ENCODE measurements at places on chromosomes 5 and 9.
A peak's percentile ranks its signal among the peaks of the same experiment; 100 is the strongest.

DNA sequence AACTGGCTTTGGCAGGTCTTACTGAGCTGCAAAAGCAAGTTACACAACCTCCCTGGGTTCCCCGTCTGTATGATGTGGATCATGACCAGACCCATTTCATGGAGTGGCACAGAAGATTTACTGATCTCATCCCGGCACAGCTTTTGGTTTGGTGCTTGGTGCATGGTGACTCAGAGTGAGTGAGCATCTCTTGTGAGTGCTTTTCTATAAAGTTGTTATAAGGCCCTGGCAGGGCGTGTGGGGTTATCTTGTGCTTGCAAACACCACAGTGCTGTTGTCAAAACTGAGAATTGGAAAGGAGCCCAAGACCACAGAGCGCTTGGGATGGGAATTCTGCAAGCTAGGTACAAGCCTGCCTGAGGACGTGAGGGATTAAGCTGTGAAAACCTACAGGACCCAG lies 425.2 kb downstream of the GADD45G start:
- DNase-seq, result no peak

GRCh38 chr5:50666261-50667022 lies at the start of gene PARP8:
TSS of gene PARP8 (plus strand) at chr5:50666637. CDS start at chr5:50667096, 459 bp downstream.
- peak; percentile 56 for DNase-seq

DNA sequence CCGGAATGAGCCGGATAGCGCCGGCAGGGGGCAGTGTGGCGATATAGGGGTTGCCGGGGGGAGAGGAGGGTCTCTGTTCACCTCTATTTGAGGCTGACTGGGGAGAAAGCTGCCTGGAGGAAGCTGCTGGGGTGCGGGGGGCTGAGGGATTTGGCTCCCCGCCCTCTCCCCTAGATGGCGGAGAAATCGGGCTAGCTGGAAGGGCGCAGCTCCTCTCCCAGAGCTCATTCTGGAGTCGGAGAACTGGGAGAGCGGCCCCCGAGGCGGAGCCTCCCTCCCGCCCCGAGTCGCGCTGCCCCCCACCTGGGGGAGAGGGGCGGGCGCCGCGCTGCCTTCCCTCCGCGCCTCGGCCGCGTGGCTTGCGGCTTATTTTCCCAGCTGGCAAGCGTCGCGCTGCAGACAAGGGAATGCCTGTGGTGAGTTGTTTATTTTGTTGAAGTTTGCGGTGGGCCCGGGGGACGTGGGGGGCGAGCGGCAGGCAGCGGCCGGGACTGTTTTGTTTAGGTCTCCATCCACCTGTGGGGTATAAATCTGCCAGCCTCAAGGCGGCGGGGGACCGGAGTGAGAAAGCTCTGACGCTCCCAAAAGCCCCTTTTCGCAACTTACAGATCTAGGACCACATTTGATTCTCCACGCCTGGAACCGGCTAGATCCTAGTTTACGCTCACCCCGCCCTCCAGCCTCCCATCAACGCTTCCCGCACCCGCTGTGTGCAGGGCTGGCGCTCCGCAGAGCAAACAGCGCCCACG lies 4.1 kb upstream of the RGMB start:
- DNase-seq, result peak; percentile 60

- DNase-seq, result no peak
Measured at GRCh38 chr5:104998169-104998568, 1435.6 kb upstream of the NUDT12 start.

GRCh38 chr9:109383356-109383755 lies 62.5 kb upstream of the EPB41L4B start:
- DNase-seq, result no peak

DNA sequence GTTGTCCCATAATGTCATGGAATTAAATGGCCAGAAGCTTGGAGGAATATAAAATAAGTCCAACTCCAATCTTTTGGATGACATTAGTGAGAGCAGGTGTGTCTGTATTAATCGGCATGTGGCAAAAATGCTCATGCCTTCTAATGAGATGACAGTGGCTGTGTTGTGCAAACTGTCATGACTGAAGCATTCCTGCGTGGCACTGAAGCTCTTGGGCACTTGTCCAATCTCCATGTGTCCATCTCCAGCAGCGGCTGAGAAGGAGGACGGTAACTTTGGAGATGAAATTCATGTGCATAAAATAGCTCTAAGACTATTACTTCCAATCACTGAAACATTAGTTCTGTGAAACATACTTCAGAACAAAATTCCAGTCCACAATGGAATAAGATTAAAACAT lies 697.5 kb upstream of the GRAMD2B start:
- DNase-seq, result no peak

GRCh38 chr5:179679014-179679674 lies 1.7 kb downstream of the CBY3 start:
- DNase-seq, result peak; percentile 82

- no peak for DNase-seq
Measured at GRCh38 chr5:172686111-172686510, 45.0 kb downstream of the NEURL1B start.

GRCh38 chr5:148825716-148826052 lies 727 bp upstream of the ADRB2 start:
- no peak for DNase-seq

Measured in stimulated activated CD4-positive, alpha-beta T cell treated with anti-CD3 and anti-CD28 coated beads, Interleukin-15, amount 100 ng/mL, for 24 hours (primary cell).